NCI-H2227 treated with DMSO at 0.1 percent for 48 hours (cell line): ENCODE measurements at places on chromosomes 1 and 21.

GRCh38 chr1:184192796-184193195 is 141.3 kb downstream of the TSEN15 start:
- DNase-seq: no peak

DNA sequence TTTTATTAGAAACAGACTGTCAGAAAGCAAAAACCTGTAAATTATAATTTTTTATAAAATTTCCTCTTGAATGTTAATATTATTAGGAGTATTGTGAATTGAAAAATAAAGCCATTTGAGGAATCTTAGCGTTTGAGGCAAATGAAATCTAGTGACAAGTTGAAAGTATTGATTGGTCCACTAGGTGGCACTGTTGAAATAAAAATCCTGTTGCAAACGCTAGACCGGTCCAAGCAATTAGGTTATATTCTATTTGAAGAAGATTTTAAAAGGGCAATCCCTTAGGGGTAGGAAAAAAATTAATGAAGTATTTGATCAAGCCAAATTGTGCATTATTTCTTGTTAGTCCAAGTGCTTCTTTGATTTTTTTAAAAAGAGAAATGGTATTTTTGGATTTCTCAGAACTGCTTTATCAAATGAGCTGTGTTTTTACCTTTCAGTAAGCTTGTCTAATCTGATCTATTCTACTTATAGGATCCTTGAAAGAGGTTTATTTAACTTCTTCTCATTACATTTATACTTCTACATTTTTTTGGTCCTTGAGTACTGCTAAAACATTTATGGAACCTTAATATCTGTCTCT is 57.7 kb downstream of the ATG4C start:
- DNase-seq: peak; percentile 73

- peak; percentile 85 for DNase-seq
Observed at GRCh38 chr1:175742790-175743459, 470 bp downstream of the TNR start.

GRCh38 chr21:35352066-35352770 is 303.1 kb upstream of the RUNX1 start:
- DNase-seq: no peak

DNA sequence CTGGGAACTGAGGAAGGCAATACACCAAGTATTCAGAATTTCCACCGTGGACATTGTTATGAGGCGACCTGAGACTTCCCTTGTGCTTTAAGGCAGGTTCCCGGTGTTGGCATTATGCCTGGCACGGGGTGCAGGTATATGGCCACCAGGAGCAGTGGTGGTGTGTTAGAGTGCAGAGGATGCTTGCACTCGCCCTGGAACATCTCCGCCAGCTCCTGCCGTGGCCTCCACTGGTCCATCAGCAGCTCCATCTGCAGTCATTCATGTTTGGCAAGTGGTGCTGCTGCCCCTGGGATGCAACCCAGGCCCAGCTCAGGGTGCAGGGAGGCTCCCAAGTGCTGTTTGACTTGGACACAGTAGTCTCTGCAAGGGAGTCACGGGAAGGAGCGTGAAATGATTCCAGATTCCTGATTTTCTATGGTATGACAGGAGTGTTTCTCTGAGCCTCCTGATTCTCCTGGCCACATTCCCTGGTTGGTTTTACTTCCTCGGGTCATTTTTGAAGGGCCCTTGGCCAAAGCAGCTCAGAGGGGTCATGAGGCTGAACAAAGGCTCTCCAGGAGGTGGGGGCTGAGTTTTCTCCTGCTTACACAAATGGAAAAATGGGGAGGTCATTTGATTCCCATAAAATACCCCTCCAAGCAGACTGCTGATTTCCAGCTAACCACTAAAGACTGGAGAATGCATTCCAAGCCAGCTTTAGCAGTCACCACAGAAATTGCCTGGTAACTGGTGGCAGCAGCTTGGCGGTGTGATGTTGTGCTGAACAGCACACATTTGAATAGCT is 60.4 kb upstream of the PSEN2 start:
- no peak for DNase-seq

DNA sequence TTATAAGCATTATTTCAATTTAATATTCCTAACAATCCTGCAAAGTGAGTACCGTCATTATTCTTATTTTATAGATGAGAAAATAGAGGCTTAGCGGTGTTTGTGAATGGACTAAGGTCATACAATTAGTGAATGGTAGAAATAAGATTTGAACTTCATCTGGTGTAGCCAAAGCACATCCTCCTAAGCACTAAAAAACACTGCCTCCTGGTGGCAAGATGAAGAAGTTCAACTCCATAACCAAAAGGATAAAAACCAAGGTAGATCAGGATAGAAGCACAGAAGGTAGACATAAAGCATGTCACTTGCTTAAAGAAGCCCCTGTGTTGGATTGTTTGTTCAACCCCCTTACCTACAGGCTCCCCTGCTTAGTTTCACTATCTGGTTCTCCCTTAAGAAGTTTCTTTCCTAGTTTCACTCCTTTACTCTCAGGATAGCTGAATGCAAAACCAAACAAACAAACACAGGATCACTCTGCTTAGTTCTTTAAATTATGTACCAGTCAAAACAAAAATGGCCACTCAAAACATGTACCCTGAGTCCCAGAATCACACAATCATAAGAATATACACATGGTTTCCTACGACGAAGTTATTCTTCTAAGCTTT is 12.7 kb upstream of the AIM2 start:
- DNase-seq: no peak

DNA sequence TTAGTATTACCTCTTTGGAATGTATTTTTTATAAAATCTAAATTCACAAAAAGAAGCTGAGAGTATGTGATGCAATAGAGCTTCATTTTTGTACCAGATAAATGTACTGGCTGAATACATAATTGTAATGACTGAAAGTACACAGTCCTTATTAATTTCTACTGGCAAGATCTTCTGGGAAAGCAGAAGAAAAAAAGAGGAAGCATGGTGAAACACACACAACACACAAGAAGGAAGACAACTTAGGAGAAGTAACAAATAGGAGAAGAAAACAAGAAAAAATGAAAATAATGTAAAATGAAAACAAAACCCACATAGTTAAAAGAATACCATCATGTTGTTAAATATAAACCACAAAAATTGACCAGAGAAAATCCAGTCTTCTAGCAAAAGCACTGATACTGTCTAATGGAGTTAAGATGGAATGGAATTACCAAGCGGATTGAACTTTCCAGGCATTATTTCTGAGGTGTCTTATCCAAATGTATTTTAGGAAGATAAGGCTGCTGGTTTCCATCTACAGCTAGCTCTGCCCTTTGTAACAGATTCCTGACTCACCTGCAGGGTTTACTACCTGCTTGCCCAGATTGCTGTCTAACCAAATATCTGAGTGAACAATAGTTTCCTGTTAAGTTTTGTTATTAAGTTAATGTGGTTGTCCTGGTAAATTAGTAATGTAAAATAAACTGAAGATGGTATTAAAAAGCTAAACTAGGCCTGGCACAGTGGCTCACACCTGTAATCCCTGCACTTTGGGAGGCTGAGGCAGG is 4.5 kb upstream of the COP1 start:
- DNase-seq: no peak

DNA sequence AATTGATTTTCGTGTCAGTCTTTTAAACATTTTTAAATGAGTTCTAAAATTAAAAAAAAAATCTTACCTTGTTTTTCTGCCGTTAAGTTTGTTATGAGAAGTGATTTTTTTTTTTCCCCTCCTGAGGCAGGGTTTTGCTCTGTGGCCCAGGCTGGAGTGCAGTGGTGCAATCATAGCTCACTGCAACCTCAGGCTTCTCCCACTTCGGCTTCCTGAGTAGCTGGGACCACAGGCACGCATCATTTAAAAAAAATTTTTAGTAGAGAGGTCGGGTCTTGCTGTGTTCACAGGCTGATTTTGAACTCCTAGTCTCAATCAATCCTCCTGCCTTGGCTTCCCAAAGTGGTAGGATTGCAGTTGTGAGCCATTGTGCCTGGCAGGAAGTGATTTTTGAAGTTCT is 41.1 kb downstream of the MTR start:
- DNase-seq: no peak
